ENCODE measurements at places on chromosomes 2 and 18. TPM values are rescaled to one million over a fixed set of nuclear protein-coding genes. Genes with fewer than 3 reads are reported as not detected.

Gene MAP3K20
- 52.0 TPM for total RNA-seq

GRCh38 chr2:158270536-158270935 lies 168.9 kb downstream of the UPP2 start:
- no peak overlapping the region for H3K4me3 ChIP-seq
- no peaks in the 10 kb centered on the region for H3K27me3 ChIP-seq
- H3K27ac ChIP-seq, result no peak overlapping the region
- H3K36me3 ChIP-seq, result no peaks in the 10 kb centered on the region
- DNase-seq, result no peak

Gene MYOM1
- 2.5 TPM for total RNA-seq

- DNase-seq, result no peak
- no peaks in the 10 kb centered on the region for H3K36me3 ChIP-seq
- H3K4me1 ChIP-seq, result no peaks in the 10 kb centered on the region
- no peak overlapping the region for H3K27ac ChIP-seq
Observed at GRCh38 chr2:58709274-58709673, 468.1 kb upstream of the FANCL start.

GRCh38 chr2:233756429-233757081 lies 3.5 kb upstream of the UGT1A1 start:
- H3K36me3 ChIP-seq, result no peaks in the 10 kb centered on the region
- no peak for DNase-seq
- H3K4me1 ChIP-seq, result no peaks in the 10 kb centered on the region

- peaks cover 6% of the 10 kb centered on the region for H3K4me1 ChIP-seq
- H3K36me3 ChIP-seq, result peaks cover 17% of the 10 kb centered on the region
- DNase-seq, result no peak
- no peaks in the 10 kb centered on the region for H3K27me3 ChIP-seq
- H3K27ac ChIP-seq, result no peak overlapping the region
- no peak overlapping the region for H3K4me3 ChIP-seq
Observed at GRCh38 chr2:98522854-98523253, 78.2 kb downstream of the INPP4A start.

- no peak overlapping the region for H3K4me3 ChIP-seq
- no peaks in the 10 kb centered on the region for H3K36me3 ChIP-seq
- DNase-seq, result no peak
- H3K4me1 ChIP-seq, result peaks cover 12% of the 10 kb centered on the region
- H3K27ac ChIP-seq, result no peak overlapping the region
Observed at GRCh38 chr2:168490946-168491605, 35.0 kb downstream of the CERS6 start.

Gene LCT
- not detected for total RNA-seq

DNA sequence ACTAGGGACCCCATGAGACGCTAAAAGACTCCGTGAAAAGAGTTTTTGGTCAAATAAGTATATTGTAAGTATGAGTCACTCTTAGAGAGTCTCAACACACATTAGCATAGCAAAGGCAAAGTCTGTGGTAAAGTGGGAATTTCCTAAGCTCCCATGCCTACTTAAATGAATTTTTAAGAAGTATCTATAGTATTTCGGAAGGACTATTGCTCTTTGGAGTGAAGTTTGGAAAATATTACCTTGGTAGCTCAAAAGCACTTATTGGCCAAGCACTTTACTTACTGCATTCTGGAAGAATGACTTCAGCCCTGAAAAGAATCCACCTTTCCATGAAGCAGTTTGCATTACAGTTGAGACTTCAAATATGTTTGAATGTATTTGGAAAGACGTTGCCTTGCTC lies 57.1 kb downstream of the CAVIN2 start:
- no peak overlapping the region for H3K27ac ChIP-seq
- H3K4me1 ChIP-seq, result no peaks in the 10 kb centered on the region
- no peak for DNase-seq
- H3K36me3 ChIP-seq, result no peaks in the 10 kb centered on the region
- H3K27me3 ChIP-seq, result no peaks in the 10 kb centered on the region

DNA sequence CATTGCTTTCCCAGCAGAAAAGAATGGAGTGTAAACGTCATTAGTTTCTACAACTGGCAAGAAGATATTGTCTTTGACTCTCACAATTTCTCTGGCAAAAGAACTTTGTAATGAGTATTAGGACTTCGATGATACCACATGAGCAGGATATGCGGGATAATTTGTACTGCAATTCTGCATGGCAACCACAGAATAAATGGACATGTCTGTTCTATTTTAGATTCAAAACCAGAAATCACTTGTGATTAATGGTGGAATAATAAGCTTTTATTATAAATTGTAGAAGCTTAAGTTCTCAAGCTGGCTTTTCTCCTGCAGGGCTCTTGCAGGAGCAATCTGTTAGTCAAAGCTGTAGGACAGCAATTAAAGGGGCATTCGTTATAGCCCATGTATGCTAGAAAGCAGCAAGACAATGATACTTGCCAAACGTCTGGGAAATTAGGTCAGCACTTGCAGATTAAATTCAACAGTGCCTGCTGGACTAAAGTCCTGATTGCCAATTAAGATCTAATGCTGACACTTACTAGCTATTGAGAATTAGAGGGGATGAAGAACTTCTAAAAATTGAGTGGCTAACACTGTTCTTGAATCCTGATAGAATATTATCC lies 177.9 kb downstream of the PTH2R start:
- no peak overlapping the region for H3K27ac ChIP-seq
- no peaks in the 10 kb centered on the region for H3K36me3 ChIP-seq
- H3K27me3 ChIP-seq, result no peaks in the 10 kb centered on the region
- H3K4me1 ChIP-seq, result no peaks in the 10 kb centered on the region

DNA sequence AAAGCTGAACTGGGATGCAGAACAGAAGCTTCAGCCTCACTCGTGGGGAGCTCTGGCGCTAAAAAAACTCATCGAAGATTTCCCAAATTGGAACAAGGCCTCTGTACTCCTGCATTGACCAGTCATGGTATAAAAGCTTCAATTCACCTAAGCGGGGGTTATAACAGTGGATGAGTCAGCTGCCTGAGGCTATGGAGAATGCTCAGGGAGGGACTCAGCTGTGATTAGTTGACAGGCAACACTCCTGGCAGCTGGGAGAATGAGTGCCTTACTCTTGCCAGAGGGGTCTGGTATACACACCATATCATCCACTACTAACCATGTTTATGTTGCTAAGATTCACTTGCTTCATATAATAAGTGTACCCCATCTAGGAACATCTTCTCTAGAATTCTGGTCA lies 350.6 kb upstream of the VRK2 start:
- H3K36me3 ChIP-seq, result no peaks in the 10 kb centered on the region
- H3K4me1 ChIP-seq, result no peaks in the 10 kb centered on the region
- DNase-seq, result no peak
- no peak overlapping the region for H3K4me3 ChIP-seq
- no peaks in the 10 kb centered on the region for H3K27me3 ChIP-seq

DNA sequence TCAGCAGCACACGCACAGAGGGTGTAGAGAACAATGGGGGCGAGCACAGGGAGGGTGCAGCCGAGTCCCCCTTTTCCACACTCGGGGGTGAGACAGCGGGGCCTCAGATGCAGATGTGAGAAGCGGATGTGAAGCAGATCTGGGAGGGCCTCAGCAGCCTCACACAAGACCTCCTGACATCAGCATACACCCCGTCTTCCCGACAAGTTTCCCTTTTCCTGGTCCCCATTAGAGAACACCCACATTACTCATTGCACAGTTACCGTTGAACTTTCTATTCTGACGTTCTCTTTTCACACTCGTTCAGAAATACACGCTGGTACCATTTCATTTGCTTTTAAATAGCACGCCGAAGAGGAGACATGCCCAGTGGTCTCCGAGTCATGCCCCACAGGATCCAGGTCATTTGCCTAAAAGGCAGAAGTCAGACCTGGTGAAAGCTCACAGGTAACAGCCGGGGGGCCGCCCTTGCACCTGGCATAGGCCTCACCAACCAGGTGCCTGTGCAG lies 129.5 kb upstream of the ID2 start:
- H3K4me1 ChIP-seq, result no peaks in the 10 kb centered on the region
- DNase-seq, result no peak
- no peaks in the 10 kb centered on the region for H3K27me3 ChIP-seq
- no peak overlapping the region for H3K4me3 ChIP-seq
- H3K36me3 ChIP-seq, result no peaks in the 10 kb centered on the region

GRCh38 chr2:186486651-186487647 lies 889 bp downstream of the ZC3H15 start:
- no peak for DNase-seq
- H3K4me3 ChIP-seq, result peak overlapping the region; percentile 92
- H3K27ac ChIP-seq, result peak overlapping the region; percentile 89
- peaks cover 43% of the 10 kb centered on the region for H3K4me1 ChIP-seq

- no peaks in the 10 kb centered on the region for H3K27me3 ChIP-seq
- peaks cover 8% of the 10 kb centered on the region for H3K4me1 ChIP-seq
- H3K27ac ChIP-seq, result no peak overlapping the region
- no peak for DNase-seq
- no peak overlapping the region for H3K4me3 ChIP-seq
- H3K36me3 ChIP-seq, result no peaks in the 10 kb centered on the region
Observed at GRCh38 chr2:25980951-25981350, 1.3 kb downstream of the KIF3C start.

DNA sequence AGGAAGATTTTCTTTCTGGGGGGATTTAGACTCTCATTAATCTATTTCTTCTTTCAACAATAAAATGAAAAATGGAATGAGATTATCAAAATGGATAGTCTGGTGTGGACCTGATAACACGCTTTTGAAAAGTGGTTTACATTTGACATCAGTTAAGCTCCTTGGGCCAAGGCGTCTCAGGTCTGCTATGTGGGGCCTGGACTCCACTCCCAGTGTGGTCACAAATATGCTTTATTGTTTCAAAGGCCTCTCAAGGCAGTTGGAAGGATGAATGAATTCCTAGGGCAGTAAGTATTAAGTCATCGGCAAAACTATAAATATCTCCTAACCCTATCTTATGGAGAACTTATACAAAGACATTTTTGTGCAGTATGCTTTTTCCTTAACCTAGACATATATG lies 74.5 kb downstream of the ETAA1 start:
- no peak overlapping the region for H3K27ac ChIP-seq
- no peaks in the 10 kb centered on the region for H3K36me3 ChIP-seq
- no peak for DNase-seq
- H3K27me3 ChIP-seq, result no peaks in the 10 kb centered on the region

GRCh38 chr2:145680276-145680675 lies 1160.4 kb upstream of the ZEB2 start:
- no peak for DNase-seq
- H3K4me3 ChIP-seq, result no peak overlapping the region
- no peaks in the 10 kb centered on the region for H3K36me3 ChIP-seq

Gene PLGLB1
- 3.3 TPM for total RNA-seq

Gene SLC16A14
- total RNA-seq, result 4.7 TPM

DNA sequence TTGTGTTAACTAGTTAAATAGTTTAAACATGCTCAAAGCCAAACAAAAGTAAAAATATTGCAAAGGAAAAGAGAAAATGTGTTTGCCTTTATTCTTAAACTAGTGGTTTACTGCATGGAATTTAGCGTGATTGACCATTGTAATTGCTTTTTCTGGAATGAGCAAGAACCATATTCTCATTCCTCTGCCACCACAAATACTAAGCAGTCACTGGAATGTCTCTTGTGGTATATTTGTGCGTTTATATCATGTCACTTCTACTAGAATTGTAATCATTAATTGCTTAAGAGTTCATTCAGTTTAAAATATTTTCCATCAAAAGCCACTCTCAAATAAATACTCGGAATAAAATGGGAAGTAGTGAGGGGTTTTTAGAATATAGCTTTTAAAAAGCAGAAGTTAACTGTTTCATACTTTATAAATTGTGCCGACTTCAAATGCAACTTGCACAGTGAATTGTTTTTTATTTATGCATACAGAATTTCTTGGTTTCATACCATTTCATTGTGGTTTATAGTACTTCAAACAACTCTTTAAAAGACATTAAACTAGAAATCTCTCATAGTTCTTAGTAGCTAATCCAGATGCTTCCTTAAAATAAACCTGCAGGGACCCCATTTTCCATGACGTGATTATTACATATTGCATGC lies 288.1 kb downstream of the EPHA4 start:
- DNase-seq, result no peak
- no peaks in the 10 kb centered on the region for H3K4me1 ChIP-seq
- no peak overlapping the region for H3K27ac ChIP-seq
- H3K27me3 ChIP-seq, result no peaks in the 10 kb centered on the region

DNA sequence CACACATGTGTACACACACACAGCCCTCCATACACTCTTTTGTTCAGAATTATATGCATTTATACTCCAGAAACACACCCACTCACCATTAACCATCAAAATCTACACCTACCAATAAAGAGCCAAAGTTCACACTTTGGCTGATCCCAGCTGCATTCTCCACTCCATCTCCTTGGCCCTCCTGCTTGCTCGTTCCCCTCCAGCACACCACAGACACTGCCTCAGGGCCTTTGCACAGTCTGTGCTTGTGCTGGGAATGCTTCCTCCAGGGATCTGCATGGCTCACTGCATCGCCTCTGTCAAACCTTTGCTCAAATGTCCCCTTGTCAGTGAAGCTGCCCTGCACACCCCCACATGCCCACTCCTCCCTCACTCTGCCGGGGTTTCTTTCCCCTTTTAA lies 46.0 kb downstream of the POMC start:
- no peaks in the 10 kb centered on the region for H3K36me3 ChIP-seq
- H3K4me1 ChIP-seq, result no peaks in the 10 kb centered on the region
- DNase-seq, result no peak
- H3K27ac ChIP-seq, result no peak overlapping the region
- no peak overlapping the region for H3K4me3 ChIP-seq

DNA sequence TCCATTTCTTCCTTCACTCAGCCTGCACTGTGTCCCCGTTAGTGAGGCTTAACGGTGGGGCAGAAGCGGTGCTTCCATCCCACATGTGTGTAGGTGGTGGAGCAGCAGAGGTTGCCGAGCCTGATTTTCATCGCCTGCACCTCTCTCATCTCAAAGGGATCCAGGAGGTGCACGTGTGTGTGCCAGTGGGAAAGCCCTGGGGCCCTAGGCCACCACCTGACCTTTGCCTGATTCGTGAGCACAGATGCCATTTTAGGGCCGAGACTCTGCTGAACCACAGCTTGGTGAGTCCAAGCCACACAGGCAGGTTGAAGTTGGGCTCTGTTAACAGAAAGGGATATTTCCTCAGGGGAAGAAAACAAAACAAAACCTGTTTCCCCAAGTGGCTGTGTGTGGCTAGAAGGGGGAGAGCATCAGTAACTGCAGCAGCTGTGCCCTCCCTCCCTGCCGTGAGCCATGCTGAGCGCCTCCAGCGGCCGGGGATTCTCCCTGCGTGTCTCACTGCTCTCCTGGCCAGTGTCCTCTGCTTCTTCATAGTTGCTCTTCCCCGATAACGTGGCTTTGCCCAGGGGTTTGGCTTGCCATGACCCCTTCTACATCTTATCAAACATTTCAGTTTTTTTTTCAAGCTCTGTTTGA lies 81.5 kb downstream of the MAPRE2 start:
- H3K4me3 ChIP-seq, result no peak overlapping the region
- peaks cover 9% of the 10 kb centered on the region for H3K36me3 ChIP-seq
- H3K27ac ChIP-seq, result no peak overlapping the region

DNA sequence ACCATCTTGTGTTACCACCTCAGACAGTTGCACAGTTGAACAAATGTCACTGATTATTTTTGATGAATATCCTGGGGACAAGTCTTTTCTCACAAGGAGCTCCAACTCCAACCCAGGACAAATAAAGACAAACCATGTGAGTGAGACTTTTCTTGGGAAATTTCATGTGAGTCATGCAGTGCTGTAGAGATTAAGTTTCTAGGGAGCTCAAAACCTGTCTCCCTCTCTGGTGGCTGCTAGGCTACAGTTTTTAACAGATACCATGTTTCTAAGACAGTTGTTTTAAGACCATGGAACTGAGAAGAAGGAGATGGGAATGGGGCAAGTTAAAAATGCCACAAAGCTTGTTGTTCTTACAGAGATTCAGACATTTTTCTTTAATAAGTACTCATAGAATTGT lies 255.5 kb downstream of the RIT2 start:
- H3K27ac ChIP-seq, result no peak overlapping the region
- H3K27me3 ChIP-seq, result no peaks in the 10 kb centered on the region
- DNase-seq, result no peak
- no peaks in the 10 kb centered on the region for H3K4me1 ChIP-seq
- no peak overlapping the region for H3K4me3 ChIP-seq
- H3K36me3 ChIP-seq, result no peaks in the 10 kb centered on the region
